ENCODE measurements at places on chromosomes 2 and 18.

- no peak for DNase-seq
Measured at GRCh38 chr18:963276-963675, 58.6 kb downstream of the ADCYAP1 start.

DNA sequence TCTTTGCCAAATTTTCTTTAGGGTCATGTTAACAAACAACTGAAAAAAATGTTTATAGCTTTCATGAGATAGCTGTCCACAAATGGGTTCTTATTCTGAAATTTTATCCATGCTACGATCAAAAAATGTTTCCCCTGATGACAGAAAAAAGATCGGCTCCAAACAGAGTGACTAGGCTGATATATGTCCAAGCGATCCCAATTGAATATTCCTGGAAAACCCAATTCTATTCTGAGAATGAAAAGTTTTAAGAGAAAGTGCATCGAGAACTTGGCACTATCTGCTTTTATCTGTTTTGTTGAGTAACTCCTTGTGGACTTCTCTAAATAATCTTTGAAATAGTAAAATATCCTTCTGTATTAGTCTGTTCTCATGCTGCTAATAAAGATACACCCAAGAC, 19.1 kb downstream of the KCNE4 start:
- no peak for DNase-seq

DNA sequence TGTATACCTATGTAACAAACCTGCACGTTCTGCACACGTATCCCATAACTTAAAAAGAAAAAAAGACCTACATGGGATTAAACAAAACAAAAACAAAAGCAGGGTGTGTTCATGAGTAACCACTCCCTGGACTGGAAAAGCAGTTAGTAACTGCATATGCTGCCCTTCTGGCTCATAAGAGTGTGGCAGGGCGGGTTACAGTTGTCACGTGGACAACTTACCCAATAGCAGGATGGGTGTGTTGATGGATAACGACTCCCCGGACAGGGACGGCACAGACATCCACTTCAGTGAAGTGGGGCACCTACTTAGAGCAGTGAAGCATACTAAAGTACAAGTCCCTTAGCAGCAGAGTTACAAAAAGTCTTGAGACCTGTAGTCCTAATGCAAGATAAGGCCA, 136.7 kb downstream of the CCBE1 start:
- no peak for DNase-seq

GRCh38 chr18:38244480-38244879, 678.9 kb upstream of the CELF4 start:
- DNase-seq: no peak

GRCh38 chr18:6257950-6258349, 156.8 kb downstream of the L3MBTL4 start:
- DNase-seq: no peak
